Calu3 (cell line): ENCODE measurements at places on chromosomes 6 and 20. TPM values are rescaled to one million over a fixed set of nuclear protein-coding genes. Genes with fewer than 3 reads are reported as not detected.

PKIB gene
- total RNA-seq: 11.8 and 17.2 TPM in 2 replicates

MOG gene
- total RNA-seq: not detected in 2 replicates

ZSCAN31 gene
- 4.9 and 5.8 TPM in 2 replicates for total RNA-seq

AFDN gene
- total RNA-seq: 226 and 237 TPM in 2 replicates

VIP gene
- not detected in 2 replicates for total RNA-seq

FAM83C gene
- total RNA-seq: 0.12 TPM in 1 of 2 replicates, not detected in the other

UBE2C gene
- 189 and 210 TPM in 2 replicates for total RNA-seq

EPHA7 gene
- total RNA-seq: 0.17 and 1.6 TPM in 2 replicates

LY86 gene
- total RNA-seq: not detected in 2 replicates

RIPPLY2 gene
- 0.31 TPM in 1 of 2 replicates, not detected in the other for total RNA-seq

DUSP15 gene
- total RNA-seq: 0.47 TPM in 1 of 2 replicates, not detected in the other

DHX16 gene
- total RNA-seq: 51.6 and 55.6 TPM in 2 replicates

EYA4 gene
- total RNA-seq: 38.8 and 55.1 TPM in 2 replicates

DNA sequence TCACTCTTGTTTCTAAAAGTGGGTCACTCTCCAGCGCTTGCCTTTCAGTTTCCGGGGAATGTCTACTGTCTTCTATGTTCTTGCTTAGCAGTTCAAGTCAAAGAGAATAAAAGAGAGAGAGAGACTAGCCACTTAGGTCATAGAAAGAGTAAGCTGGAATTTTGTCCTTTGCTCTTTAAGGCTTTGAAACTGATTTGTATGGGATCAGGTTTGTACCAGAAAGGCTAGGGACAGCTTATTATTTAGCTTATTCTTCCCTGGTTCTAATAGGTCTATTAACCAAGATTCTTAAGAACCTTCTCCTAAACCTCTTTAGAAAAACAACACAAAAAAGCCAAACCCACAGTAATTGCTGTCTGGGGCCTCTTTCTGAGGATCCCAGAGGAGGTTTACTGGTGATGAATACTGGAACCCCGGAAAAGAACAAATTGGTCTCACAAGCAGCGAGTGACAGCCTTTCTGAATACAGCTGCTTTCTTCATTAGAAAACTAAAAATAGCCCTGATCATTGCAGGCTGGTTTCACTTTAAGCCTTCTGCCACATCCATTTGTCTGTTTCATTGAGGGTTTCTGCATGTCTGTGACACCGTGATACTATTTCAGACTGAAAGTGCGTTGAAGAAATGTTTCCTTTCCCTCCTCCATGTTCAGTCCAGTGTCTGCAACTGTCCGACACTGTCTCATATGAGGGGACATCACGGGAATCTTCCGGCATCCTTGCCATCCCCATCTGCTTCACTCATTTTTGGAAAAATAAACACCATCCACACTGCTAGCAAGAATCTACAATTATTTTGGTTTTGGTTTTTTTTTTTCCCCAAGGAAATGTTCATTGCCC lies 75.1 kb upstream of the ATXN1 start:
- DNase-seq: no peak

GRCh38 chr6:152952866-152953509 lies 29.9 kb downstream of the FBXO5 start:
- DNase-seq: no peak

DNA sequence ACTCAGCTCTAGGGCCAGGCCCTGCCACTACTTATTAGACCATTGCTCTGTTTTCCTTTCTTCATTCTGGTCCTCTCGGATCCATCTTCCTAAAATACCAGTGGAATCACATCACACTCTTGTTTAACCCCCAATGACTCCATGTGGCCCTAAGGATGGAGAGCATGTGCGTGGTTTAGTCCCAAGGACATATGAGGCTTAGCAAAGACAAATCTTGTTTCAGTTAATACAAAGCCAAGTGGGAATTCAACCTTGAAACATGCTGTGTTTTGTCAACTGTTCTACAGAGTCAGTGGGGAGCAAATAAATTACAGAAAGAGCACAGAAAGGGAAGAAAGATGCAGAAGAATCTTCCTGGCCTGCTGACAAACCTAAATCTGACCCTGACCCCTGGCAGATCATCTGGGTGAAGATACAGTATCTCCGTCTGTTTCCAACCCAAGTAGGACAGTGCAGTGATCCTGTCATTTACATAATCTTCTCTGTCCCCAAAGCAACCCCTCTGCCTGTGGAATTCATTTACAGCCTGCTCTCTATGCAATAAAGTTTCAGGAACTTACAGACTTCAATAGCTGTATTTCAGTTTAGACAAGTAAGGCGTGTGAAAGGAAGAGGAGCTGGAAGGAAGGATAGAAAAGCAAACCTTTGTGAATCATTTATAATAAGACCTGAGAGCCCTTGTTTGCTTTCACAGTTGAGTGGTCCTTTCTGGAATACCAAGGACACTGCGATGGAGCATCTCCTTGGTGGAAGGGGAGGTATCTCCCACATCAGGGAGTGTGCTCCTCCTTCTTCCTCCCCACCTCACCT lies 144.0 kb downstream of the THBS2 start:
- no peak for DNase-seq

GRCh38 chr6:87772597-87773530 lies 70.8 kb upstream of the AKIRIN2 start:
- no peak for DNase-seq

DNA sequence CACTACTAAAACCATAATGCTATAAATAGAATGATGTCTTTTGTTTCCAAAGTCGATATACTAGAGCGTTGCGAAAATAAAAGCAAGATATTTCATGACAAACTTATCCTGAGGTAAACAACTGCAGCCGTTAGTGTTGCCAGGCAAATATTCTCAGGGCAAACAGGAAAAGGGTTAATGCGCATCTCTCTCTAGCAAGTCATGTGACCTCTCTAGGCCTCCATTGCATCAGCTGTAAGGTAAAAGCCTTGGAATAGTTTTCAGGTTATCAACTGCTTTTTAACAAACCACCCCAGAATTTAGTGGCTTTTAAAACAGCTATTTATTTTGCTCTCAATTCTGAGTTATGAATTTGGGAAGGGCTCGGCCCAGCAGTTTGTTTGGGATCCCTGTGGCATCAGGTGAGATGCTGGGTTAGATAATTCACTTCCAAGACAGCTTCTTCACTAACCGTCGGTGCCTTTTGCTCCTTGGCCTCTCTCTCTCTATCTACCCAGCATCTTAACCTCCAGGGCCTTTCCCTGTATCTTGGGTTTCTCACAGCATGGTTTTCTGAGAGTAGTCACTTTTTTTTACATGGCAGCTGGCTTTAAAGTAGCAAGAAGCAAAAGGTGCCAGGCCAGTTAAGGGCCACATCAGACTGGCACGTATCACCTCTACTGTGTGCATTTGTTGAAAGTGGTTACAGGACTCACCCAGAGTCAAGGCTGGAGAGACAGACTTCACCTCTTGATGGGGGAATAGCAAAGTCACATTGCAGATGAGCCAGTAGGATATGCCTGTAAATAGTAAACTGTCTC lies 39.2 kb upstream of the LTV1 start:
- DNase-seq: no peak

- DNase-seq: no peak
These were observed 91.3 kb downstream of the PDE10A start for GRCh38 chr6:165571721-165572132.

- no peak for DNase-seq
These were observed 253.0 kb downstream of the QKI start for GRCh38 chr6:163667372-163668060.

DNA sequence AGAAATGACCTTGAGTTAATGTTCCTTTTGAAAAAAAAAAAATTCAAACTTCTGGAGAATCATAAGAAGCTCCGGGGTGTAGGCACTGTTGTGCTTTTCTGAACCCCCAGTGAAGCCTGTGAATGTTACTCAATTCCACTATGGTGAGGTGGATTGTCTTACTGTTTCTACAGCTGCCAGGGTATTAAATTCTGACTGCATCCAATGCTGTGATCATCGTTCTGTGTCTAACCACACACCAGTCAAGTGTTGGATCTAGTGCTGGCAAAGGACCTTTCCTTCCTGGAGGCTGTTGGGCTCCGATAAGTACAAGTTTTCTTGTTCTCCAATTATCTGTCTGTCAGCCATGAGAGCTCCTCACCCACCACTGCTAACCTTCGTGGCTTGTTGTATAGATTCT lies 162.0 kb upstream of the EPHA7 start:
- DNase-seq: no peak

- DNase-seq: no peak
These were observed 72.3 kb downstream of the JARID2 start for GRCh38 chr6:15317934-15318902.

- DNase-seq: no peak
These were observed 9.8 kb upstream of the DEF6 start for GRCh38 chr6:35287671-35288396.

GRCh38 chr6:96468681-96469224 lies 52.9 kb upstream of the UFL1 start:
- no peak for DNase-seq

DNA sequence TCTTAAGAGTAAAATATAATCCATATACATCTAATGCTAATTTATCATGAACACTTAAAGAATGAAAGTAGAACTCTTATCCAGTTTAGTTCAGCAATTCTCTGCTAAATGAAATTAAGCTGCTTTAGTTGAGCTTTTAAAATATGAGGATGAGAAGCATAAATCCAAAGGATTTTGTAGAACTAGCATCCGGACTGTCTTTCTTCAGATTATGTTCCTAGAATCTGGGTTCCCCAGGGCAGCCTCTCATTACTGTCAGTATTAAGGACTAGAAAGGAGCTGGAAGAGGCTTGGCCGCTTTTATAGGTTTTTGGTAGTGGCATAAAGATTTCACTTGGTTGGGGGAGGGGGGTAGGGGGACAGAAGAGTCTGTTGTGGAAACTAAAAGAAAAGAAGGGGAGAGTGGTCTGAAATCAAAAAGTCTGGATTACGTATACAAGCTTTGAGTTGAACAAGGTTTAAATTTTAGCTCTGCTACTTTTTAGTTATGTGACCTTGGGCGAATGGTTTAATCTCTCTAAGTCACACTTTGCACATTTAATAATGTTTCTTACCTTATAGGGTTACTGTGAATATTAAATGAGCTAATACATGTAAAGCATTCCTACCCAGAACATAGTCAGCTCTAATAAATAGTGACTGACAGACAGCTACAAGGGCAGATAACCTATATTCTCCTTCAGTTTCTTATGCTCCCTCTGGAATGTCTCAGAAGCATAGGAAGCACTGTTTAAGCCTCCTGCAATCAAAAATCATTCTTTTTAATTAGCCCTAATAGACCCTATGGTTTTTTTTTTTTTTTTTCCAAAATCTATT lies 3.7 kb downstream of the SGK1 start:
- DNase-seq: no peak

GRCh38 chr6:37060195-37060559 lies 54.7 kb downstream of the FGD2 start:
- DNase-seq: no peak

DNA sequence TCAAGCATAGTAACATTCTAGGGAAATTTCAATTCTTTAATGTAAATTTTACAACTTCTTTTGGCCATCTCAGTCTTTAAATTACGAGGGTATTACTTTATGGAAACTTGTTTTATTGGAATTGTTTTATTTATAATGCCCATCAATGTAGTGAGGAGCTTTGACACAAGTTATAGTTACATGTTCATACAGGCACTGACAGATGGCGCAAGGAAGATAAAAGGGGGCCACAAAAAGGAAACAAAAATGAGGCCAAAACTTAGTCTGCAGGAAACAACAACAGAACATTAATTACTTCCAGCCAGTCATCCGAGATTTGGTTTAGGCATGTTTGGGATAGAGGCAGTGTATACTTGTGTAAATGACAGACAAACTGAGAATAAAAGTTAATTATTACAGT lies 18.3 kb downstream of the SESN1 start:
- no peak for DNase-seq

DNA sequence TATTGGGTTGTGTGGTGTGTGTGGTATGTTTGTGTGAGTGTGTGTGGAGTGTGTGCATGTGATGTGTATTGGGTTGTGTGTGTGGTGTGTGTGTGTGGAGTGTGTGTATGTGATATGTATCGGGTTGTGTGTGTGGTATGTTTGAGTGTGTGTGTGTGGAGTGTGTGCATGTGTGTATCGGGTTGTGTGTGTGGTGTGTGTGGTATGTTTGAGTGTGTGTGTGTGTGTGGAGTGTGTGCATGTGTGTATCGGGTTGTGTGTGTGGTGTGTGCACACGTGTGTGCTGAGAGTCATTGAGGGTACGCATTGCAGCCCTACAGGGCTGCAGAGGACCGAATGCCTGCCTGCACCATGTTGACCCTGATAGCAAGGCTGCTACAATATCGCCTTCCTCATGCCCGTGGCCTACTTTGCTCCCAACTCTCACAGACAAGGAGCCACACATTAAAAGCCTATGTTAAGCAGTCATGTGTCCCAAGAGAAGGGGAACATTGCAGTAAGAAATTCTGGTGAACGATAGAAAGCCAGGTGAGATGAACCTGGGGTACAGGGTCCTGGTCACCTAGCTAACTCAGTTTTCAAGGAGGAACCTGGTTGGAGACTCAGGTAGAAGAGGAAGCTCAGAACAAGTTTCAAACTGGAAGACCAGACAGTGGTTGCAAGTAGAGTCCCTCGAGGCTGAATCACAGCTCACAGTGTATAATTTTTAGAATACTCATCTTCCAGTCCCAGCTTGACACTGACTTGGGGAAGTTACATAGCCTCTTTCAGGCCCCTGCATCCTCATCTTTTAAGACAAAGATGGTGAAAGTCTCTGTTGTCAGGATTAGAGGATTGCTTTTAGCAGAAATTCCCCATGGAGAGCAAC lies 45.7 kb upstream of the TMEM170B start:
- no peak for DNase-seq

DNA sequence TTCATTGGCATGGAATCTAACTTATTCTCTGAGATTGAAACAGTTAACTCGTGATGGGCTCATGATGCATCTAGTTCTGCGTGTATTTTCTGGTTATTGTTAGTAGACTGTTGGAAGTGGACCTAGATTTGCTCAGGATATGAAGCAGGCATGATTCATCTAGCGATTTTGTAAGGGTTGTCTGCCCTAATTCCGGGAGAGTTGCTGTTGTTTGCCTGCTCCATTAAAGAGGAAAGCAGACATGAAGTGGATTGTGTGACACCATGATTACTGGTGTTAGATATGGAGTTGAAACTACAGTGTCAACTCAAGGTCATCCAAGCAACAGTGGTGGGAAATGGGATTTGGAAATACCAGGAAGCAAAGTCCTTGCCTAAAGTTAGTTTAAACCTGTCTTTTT lies 41.0 kb downstream of the SOX4 start:
- peak; percentile 41 for DNase-seq

DNA sequence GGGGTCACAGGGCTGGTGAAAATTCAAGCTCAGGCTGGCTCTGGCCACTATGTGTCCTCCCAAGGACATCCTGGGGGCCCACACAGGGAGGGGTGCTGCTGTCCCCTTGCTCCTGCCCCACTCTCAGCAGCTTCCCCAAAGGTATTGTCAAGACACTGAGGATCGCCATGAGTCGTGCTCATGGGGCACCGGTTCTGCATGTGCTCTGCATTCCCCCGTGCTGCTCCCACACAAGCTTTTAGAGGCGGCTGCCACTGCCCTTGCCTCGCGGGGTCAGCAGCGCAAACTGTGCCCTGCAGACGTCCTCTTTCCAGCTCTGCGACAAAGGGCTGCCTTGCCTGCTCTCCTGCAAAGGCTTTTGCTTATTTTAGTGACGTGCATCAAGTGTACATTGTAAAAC lies 179.8 kb downstream of the ERMARD start:
- DNase-seq: no peak

GRCh38 chr6:169851641-169852503 lies 100.5 kb downstream of the ERMARD start:
- no peak for DNase-seq
